ENCODE measurements at places on chromosomes 13 and 19. TPM values are rescaled to one million over a fixed set of nuclear protein-coding genes. Genes with fewer than 3 reads are reported as not detected.

DNA sequence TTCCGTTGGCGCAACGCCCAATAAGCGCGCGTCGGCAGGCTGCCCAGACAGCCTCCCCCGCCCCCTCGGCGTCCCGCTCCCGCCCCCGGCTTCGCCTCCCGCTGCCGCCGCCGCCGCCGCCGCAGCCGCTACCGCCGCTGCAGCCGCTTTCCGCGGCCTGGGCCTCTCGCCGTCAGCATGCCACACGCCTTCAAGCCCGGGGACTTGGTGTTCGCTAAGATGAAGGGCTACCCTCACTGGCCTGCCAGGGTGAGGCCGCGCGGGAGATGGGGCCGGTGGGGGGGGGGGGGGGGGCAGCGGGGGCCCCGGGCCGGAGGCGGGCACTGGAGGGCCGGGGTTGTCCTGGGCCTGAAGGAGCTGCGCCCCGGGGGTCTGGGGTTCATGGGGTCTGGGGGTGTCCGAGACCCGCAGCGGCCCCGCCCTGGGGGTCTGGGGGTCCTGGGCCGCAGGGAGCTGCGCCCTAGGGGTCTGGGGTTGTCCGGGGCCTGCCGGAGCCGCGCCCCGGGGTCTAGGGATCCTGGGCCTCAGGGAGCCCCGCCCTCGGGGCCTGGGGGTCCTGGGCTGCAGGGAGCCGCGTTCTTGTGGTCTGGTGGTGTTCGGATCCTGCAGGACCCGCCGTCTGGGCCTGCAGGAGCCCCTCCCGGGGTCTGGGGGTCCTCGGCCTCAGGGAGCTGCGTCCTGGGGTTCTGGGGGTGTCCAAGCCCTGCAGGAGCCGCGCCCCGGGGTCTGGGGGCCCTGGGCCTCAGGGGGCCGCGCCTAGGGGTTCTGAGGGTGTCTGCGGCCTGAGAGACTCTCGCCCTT is at the start of gene HDGFL2:
HDGFL2 (plus strand) TSS at position 124 of the 801 bp plus-strand sequence; CDS start at position 178, 54 bp downstream.
- DNase-seq, result no peak

- peak; percentile 62 for DNase-seq
Measured at GRCh38 chr13:110263888-110264287, 43.1 kb downstream of the COL4A1 start.

GRCh38 chr19:43495082-43495481 is 9.5 kb downstream of the PHLDB3 start:
- no peak for DNase-seq

GRCh38 chr13:34350671-34351070 is 532.7 kb downstream of the RFC3 start:
- DNase-seq, result no peak

BBC3 gene
- total RNA-seq, result 1.2 TPM

OR7A17 gene
- 3.9 TPM for total RNA-seq

TRPC4 gene
- total RNA-seq, result 24.6 TPM

PNMA8A gene
- 10.4 TPM for total RNA-seq
